ENCODE measurements at places on chromosomes 16 and 17.
A peak's percentile ranks its signal among the peaks of the same experiment; 100 is the strongest.

DNA sequence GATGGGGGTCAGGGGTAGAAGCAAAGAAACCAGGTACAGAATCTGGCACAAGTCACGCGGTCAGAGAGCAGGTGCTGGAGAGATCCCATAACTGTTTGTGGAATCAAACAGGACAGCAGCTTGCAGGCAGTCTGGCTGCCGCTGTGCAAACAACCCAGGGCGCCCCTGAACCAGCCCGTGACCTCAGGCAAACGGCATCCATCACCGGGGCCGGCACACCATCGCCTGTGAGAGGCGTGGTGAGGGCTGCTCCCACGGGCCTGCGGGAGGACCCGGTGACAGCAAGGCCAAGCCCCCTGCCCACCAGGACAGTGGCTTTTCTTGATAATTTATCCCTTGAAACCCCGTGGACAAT lies 47.9 kb downstream of the CBFA2T3 start:
- DNase-seq, result no peak

DNA sequence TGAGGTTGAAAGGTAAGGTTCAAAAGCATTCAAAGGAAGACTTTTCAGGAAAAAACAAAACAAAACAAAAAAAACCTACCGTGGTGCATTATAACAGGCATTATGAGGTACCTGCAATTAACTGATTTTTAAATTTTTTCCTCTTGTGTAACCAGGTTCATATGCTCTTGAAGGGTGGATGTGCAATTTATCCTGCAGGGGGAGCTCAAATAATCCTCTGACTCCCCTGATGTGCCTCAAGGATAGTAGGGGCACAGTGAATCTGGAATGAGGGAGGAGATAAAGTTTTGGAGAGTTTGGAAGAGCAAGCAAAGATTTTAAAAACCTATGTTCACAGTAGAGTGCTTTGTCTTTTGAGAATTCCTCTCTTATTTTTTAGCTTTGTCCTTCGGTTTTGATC lies 1349.4 kb downstream of the CDH8 start:
- no peak for DNase-seq

- DNase-seq, result no peak
Observed at GRCh38 chr17:21375757-21376080, 438 bp upstream of the KCNJ12 start.

DNA sequence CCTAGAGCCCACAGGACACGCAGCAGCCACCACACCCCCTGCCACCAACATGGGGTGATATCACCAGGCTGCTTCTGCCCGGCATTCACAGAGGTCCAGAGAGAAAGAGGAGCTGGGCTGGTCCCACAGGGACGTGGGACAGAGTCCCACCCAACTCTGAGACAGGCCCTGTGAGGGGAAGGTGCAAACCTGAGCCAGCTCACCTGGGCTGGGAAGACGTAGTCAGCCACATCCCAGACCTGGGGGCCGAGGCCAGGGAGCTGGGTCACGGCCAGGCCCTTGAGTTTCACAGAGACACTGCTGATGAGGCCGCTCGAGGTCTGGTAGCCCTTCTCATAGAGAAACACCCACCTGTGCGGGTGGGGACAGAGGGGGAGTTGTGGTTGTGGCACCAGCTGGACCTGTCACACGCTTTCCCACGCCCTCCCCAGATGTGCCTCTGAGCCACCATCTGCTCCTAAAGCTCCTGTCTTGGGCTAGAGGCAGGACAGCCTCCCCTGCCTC lies 11.2 kb downstream of the P2RX1 start:
- no peak for DNase-seq

DNA sequence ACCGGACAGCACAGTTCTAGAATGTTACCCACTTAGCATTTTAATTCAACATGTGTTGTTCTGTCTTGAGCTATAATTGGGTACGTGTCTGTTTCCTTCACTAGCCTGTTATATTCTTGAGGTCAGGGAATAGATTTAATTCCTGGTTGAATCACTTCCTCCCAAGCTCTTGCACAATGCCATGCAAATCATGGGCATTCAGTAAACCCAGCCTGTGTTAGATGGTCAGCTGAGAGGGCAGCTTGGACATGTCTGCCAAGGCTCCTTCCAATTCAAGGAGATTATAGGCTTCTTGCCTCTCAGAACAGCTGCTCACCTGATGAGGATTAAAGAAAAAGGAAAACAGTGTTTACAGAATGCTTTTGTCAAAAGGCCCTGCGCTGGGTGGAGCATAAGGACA lies 12.6 kb downstream of the C1QTNF1 start:
- DNase-seq, result no peak

- no peak for DNase-seq
Observed at GRCh38 chr16:65697065-65697464, 575.2 kb upstream of the CDH11 start.

- DNase-seq, result no peak
Observed at GRCh38 chr17:40541873-40542557, 23.3 kb downstream of the CCR7 start.

DNA sequence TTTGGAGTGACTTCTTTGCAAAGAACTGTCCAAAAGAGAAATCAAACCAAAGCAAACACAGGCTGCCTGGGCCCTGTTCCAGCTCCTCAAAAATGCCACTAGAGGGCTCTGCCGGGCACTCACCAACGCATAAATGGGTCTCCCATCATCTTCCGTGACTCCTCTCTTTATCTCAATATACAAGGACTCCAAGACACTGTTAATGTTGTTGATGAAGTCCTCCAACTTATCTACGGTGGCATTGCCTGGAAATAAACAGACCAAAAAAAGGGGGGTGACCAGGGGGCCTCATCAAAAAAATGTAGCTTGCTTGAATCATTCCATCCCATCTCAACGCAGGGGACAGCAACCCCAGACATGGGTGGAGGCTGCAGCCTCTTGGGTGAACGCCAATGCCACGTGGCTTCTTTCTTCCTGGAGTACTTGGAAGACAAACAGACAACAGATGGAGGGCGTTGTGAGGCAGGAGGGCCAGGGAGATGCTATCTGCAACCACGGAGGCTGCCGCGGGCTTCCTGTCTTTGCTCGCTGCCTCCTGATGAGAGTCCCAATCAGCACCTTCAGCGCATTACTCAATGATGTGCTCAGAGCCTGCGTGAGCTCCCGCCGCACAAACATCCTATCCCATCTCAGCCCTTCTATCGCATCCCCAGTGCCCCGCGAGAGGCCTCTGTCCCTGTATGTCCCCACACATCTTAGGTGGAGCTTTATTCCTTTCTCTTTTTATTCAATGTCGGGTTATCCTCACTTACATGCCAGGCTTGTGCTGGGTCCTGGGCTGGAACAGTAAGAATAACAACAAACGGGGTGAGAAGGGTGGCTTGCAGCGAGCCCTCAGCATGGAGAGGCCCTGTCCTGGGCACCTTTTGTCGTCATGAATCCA lies 32.0 kb downstream of the KDM8 start:
- DNase-seq, result peak; percentile 65

GRCh38 chr16:81739503-81739902 lies 39.6 kb upstream of the PLCG2 start:
- no peak for DNase-seq

- DNase-seq, result no peak
Observed at GRCh38 chr17:68603027-68603426, 1.9 kb upstream of the FAM20A start.

DNA sequence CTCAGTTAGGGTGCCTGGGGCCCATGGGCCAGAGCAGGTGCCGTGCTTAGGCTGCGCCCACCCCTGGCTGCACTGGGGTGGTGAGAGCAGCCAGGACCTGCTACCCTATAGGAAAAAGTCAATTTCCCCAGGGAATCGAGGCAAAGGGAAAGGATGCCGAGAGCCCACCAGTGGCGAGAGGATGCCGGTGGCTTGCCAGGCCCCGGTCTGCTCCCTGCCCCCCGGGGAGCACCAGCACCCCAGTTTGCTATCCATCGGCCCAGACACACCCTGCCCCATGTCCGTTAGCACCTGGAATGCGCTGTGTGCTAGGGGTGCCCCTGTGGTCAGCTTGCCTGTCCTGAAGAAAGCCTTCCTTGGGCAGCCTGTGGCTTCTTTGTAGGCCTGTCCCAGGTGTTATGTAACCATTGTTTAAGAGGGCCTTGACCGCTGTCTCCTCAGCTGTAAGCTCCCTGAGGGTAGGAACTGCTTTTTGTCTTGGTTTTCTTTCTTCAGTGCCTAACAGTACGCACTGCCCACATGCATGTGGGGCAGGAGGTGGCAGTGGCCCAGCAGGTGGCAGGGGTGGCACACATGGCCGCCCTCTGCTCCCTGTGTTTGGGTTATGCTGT lies 40.8 kb downstream of the NT5M start:
- no peak for DNase-seq

DNA sequence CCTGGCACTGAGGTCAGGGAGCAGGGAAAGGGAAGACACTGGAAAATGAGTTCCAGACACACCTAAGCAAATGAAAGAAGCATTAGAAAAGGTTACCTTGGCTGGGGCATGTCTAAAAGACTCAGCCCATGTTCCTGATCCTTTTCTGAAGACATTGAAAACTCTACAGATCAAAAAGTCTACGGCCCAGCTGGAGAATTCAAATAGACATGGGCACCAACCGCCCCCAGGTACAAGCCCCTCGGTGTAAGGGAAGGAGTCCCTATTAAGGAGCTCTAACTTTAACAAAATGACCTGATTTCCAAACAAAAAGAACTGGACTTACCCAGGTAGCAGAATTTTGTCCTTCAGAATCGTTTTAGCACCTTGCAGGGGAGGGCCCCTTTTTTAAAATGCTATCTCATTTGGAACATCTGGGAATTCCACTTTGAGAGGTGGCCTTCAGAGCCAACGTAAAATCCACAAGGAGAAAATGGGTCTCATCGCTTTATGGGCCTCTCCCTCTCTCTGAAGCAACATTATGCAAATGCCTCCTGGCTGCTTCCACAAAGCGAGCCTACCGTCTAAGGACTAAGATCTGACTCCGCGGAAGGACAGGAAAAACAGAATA lies 43.6 kb upstream of the RBFOX3 start:
- DNase-seq, result no peak

GRCh38 chr16:58709333-58709732 lies 24.8 kb upstream of the SLC38A7 start:
- DNase-seq, result no peak

- no peak for DNase-seq
Observed at GRCh38 chr16:73122604-73123391, 74.9 kb upstream of the ZFHX3 start.

DNA sequence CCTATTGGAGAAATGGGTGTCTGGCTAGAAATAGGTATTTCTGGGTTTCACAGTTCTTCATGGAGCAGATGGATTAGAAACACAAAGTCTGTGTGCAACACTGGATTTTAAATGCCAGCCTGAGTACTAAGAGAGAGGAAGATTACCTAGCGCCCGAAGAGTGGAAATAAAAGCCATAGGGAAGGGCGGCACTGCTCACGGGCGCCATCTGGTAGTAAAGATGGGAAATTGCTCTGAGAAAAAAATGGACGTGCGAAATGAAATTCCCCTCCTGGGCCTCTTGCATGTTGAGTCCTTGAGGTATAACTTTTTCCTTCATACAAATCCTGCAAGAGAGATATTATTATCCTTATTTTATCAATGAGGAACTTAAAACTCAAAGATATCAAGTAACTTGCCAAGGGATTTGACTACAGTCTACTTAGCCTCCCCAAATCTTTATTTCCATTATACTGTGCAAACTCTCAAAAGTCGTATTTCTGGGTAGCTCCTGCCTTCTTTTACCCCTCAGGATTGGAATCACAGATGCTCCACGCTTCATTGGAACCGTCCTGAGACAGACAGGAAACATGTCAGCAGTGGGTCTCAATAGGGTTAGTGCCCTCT lies 72.8 kb downstream of the MMD start:
- DNase-seq, result peak; percentile 5

DNA sequence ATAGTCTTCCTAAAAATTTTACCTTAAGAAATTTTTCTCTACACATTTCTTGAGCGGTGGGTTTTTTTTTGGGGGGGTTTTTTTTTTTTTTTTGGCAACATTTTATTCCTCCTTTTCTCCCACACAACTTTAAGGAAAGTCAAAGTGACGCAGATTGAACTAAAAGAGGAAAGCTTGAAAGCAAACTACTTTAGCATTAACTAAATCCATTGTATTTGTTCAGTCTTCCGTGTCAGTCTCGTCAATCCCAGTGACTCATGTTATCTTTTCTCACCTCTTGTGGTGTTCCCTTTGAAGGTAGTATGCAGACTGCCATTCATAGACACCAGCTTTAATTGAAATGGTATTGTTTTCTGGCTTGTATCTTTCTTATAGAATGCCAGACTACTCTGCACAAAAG lies 39.3 kb downstream of the TADA2A start:
- DNase-seq, result no peak

GRCh38 chr17:74024871-74025531 lies 178.5 kb upstream of the RPL38 start:
- DNase-seq, result no peak

- DNase-seq, result no peak
Observed at GRCh38 chr16:88775825-88776224, 9.2 kb downstream of the PIEZO1 start.

GRCh38 chr17:18231164-18231563 lies 5.7 kb downstream of the LLGL1 start:
- no peak for DNase-seq

DNA sequence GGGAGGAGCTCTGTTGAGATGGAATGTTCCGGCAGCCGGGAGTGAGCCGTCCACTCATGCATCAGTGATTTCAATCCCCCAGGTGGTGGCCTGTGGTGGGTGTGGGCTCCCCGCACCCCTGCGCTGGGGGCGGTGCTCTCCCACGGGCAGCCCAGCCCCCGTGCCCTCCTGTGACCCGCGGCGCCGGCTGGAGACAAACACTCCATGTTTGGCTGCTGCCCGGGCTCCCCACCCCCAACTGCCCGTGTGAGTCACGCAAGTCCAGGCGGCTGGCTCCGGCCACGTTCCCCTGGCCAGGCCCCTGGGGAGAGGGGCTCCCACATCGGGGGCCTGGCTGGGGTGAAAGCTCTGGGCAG lies 29.4 kb downstream of the CACNA1H start:
- DNase-seq, result no peak

Measured in stimulated activated CD4-positive, alpha-beta T cell treated with anti-CD3 and anti-CD28 coated beads, Interleukin-12 subunit alpha, Interleukin-12 subunit beta, amount 100 ng/mL, for 24 hours (primary cell).